ENCODE measurements at places on chromosomes 16 and 17.

DNA sequence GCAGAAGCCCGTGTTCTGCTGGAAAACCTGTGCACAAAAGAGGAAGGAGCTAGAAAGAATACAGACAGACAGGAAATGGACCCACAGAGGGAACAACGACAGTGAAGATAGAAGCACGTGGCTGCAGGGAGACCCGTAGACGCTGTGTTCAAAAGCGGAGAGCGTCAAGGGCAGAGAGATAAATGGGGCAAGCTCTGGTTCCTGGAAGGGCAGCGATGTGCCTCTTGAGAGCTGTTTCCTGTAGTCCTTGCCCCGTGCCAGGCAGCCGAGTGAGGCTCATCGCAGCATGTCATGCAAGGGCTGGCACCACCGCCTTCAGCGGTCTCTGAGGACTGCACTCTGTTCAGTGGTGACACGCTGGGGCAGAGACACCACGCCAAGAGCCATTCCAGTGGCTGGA is 43.6 kb upstream of the CACNG5 start:
- DNase-seq: no peak

GRCh38 chr17:57545731-57546342 is 199.3 kb downstream of the CCDC182 start:
- DNase-seq: no peak

- peak; percentile 91 for DNase-seq
These were observed 35.3 kb upstream of the PITPNM3 start for GRCh38 chr17:6591599-6592158.

- DNase-seq: no peak
These were observed 35.2 kb downstream of the ANKRD11 start for GRCh38 chr16:89455178-89455577.

GRCh38 chr16:47236716-47237115 is 93.0 kb upstream of the NETO2 start:
- DNase-seq: no peak

GRCh38 chr17:58020401-58020800 is 13.4 kb upstream of the SRSF1 start:
- no peak for DNase-seq

DNA sequence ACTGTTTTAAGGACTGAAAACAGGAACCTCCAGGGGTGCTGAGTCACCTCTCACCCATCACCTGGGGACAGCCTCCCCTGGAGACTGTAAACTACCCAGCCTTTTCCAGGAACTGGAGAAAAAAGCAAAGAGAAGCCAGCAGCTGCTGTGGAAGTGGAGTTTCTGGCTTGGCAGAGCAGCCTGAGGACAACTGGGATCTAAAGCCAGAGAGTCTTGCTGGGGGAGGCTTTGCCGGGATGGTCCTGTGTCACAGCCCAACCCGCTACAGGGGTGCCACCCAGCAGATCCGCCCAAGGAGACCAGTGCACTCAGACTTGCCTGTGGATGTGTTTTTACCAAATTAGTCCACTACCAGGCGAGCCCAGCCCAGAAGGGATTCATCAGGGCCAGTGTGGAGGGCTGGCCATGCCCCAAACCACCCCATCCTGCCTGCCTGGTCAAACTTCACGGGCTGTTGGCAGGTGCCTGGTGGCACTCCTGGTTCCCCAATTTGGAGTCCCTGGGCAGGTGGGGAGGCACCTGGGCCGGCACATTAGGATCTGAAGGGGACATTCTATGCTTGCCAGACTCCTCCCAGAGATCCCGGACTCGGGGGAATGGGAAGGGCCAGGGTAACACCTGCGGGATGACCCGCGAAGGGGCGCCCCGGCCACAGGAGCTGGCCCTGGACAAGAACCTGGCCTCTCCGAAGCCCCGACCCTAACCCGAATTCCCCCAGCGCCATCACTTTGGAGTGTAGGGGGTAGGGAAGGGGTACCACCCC is 771 bp downstream of the MSRB1 start:
- DNase-seq: peak; percentile 58

- no peak for DNase-seq
These were observed 43.5 kb downstream of the CFAP20 start for GRCh38 chr16:58085584-58086251.

DNA sequence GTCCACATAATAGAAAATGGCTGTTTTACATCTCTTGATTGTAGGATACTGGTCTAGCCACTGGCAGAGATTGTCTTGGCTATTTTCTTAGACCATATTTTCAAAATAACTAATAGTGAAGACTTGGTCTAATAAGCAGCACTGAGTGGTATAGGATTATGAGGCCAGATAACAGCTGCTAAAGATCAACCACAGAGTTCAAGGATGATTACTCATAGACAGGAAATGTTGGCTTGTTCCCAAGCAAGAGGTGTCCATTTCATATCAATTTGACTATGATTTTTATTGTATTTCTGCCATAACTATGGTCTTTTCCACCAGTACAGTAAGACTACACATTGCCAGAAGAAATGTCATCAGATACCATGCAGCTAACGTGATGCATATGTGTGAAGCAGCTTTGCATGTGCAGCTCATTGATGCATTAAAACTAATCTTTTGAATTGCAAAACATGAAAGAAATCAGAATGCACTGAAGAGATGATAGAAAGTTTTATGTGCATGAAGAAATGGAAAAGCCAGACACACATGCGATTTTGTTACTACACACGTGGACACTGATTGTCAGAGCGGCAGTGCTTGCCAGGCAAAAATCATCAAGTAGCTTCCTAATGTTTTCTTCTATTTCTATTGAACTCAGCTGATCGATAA is 693.3 kb downstream of the CDH11 start:
- peak; percentile 62 for DNase-seq

GRCh38 chr17:28071891-28072606 is 29.6 kb downstream of the NLK start:
- DNase-seq: no peak

GRCh38 chr17:38867179-38867967 is 2.5 kb upstream of the LASP1 start:
- peak; percentile 75 for DNase-seq

DNA sequence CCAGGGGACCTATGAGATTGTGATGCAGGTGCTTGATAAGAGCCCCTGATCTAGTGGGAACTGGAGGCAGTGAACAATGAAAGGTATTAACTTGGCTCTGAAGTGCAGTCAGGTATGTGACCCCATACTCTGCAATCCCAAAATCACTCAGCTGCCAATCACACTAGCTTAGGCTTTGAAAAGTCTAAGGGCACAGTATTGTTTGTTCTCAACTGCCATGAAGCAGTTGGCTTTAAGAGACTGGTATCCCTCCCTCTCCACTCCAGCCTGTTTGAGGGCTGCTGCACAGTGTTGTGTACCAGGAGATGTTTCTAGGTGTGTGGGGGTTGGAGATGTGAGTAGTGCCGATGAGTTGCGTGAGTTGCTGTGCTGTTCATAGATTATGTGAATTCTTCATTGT is 2.4 kb downstream of the YPEL2 start:
- DNase-seq: no peak

DNA sequence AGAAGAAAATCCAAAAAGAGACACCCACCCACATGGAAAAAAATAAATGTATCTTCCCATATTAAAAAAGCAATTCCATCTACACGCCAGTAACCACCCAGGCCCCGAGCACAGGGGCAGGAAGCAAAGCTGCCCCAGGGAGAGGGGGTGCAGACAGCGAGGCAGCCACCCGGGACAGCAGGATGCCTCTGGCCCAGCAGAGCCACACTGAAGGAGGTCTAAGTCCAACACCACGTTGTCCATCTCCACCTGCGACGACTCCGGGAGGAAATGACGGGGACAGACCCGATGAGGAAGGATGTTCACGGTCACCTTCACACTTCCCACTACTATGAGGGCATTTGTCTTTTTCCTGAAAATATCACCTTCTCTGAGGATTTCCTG is 14.4 kb upstream of the CYTH1 start:
- no peak for DNase-seq

DNA sequence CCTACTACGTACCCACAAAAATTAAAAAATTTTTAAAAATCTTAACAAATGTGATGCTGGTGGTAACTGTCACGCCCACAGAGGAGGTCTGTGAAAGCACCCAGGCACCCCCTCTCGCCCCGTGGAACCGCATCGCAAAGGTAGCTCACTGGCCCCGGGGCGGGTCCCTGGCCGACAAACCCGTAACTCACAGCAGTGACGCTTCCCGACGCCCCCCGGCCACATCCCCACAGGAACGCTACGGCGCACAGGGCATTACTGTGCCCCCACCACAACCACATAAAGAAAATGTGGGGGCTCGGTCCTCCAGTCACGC is 366 bp downstream of the ANKS3 start:
- peak; percentile 36 for DNase-seq

Data from GM23248 (cell line).